Activated naive CD4-positive, alpha-beta T cell treated with anti-CD3 and anti-CD28 coated beads, Interleukin-2, amount 50 U/mL, for 16 hours (primary cell): ENCODE measurements at places on chromosomes 16 and 17.

DNA sequence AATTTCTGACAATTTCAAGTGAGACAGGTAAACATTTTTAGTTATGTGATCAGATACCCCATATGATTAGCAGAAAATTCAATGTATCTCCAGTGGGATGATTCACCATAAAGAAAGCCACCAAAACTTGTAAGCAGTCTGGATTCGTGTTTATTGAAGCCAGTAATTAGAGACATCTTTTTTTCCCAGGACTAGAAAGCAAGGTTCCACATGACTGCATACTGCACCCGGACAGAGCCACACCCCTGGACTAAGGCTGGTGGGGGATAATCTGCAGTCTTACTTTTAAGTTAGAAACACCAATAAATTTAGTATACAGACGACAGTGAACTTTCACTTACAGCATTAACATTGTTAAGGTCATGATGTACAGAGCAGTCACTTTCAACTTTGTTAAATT is 24.2 kb upstream of the CMTM4 start:
- no peak for DNase-seq

- DNase-seq = no peak
These were observed 210.4 kb downstream of the CA10 start for GRCh38 chr17:51948128-51948527.

GRCh38 chr16:17301593-17302135 is 169.1 kb downstream of the XYLT1 start:
- DNase-seq = no peak

DNA sequence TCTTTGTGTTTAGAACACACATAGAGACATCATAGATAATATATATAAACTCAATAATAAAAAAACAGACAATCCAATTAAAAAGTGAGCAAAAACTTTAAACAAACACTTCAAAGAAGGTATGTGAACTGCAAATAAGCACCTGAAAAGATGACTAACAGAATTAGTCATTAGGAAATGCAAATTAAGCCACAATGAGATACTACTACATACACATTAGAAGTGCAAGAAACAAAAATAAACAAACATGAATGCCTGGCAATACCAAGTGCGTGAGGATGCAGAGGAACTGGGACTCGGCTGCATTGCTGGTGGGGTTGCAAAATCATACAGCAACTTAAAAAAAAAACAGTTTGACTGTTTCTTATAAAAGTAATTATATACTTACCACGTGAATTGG is 799.0 kb downstream of the KCNJ2 start:
- no peak for DNase-seq

GRCh38 chr16:73614131-73614530 is 566.2 kb upstream of the ZFHX3 start:
- no peak for DNase-seq

GRCh38 chr17:77458202-77459017 is 317.6 kb downstream of the SEC14L1 start:
- DNase-seq = peak; percentile 57

- DNase-seq = peak; percentile 99
These were observed at the start of gene SLC16A13 for GRCh38 chr17:7035591-7036368. TSS of gene SLC16A13 (plus strand) at chr17:7036015. CDS start at chr17:7036383, 368 bp downstream.

DNA sequence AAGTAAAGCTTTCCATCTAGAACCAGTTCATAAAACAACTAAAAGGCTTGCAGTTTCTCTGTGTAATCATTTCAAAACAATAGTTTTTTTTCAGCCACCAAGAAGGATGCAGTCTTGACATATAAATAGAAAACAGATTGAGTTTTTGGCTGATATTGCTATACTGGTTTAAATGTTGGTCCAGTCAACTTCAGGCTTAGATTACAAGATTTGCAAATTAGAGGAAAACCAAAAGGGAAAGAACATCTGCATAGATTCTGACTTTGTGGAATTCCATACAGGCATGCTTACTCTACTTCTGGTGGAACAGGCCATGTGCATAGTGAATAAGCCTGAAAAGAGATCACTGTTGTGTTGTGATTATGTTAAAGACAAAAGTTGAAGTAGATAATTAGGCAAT is 150.3 kb downstream of the BCAS3 start:
- no peak for DNase-seq

DNA sequence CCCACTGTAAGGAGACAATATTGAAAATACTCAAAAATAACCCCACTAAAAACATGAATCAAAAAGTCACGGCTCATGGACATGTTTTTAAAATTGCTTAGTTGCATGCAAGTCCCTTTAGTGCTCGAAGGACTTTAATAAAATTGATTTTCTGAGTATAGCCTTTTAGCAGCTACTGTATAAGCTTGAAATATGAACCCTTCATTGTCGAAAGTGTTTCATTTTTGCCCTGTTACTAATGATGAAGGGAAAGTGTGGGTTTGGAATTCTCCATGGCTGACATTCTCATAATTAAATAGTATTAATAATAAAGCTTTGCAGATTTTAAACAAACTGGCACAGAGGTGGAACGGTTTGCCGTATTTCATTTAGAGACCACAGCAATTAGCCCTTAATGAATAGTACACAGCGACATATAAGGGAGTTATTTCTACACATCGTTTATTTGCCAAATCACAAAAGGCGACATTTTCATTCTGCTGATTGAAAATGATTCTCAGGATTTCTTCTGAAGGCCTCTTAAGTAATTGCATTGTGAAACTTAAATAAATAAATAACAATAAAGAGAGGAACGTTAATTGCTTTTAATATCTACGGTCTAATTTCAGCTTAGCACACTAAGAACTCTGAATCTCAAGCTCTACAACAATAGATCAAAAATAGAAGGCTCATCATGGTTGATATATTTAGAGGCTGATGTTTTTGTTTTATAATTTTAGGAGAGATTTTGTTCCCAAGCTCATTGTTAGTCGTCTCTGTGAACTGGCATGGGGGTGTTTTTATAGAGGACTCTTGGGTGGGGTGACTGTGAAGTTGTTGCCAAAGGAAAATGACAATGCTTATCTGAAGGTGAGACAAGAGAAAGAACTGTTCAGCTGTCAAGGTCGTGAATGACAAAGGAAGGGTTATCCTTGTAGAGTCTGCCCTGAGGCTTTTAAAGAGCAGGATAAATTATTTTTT is 60.6 kb downstream of the IRX6 start:
- no peak for DNase-seq

GRCh38 chr16:79053577-79053976 is 547.0 kb downstream of the MAF start:
- DNase-seq = no peak
